ENCODE measurements at places on chromosomes 2 and 18.

DNA sequence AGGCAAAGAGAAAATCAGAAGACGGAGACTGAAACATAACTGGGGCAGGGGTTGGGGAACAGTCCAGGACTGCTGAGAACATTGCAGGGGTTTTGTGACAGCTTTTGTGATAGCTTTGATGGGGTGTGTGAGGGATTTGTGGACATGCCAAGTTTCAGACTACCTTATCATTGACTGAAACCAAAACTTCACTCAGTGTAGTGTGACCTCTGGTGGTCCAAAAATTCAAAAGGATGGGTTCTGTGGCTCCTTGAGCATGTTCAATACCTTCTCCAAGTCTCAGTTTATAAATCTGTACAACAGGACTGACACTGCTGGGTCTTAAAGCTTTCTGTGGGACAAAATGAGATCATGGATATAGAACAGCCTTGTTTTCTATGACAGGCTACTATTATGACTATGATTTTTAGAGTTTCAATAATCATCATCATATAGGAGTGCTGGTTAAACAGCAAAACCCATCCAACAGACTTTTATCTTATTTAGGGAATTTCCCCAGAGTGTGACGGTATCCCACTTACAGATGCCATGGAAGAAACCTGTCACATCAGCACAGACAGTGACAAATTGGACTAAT is 259.2 kb upstream of the SLC14A2 start:
- no peak for DNase-seq

- DNase-seq: no peak
Observed at GRCh38 chr2:67322353-67323001, 74.7 kb upstream of the ETAA1 start.

DNA sequence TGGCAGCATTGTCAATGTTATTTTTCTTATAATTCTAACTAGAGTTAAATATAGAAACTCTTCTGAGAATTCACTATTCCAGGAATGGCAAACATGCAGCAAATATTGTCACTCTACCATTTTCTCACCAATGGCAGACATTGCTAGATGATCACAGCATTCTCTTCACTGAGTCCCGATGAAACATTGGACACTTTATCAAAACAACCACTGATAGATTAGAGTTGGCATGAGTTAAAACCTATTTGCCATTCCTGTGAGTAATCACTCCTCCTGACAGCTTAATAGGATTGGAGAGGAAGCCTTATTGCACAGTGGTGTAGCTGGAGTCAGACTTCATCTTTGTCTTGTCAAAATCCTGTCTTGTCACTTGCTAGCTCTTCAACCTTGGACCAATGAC is 163.9 kb upstream of the THUMPD2 start:
- DNase-seq: no peak

- no peak for DNase-seq
Observed at GRCh38 chr2:125711075-125711474, 944.9 kb upstream of the GYPC start.

GRCh38 chr2:186422226-186422625 is 63.8 kb upstream of the ZC3H15 start:
- DNase-seq: no peak

DNA sequence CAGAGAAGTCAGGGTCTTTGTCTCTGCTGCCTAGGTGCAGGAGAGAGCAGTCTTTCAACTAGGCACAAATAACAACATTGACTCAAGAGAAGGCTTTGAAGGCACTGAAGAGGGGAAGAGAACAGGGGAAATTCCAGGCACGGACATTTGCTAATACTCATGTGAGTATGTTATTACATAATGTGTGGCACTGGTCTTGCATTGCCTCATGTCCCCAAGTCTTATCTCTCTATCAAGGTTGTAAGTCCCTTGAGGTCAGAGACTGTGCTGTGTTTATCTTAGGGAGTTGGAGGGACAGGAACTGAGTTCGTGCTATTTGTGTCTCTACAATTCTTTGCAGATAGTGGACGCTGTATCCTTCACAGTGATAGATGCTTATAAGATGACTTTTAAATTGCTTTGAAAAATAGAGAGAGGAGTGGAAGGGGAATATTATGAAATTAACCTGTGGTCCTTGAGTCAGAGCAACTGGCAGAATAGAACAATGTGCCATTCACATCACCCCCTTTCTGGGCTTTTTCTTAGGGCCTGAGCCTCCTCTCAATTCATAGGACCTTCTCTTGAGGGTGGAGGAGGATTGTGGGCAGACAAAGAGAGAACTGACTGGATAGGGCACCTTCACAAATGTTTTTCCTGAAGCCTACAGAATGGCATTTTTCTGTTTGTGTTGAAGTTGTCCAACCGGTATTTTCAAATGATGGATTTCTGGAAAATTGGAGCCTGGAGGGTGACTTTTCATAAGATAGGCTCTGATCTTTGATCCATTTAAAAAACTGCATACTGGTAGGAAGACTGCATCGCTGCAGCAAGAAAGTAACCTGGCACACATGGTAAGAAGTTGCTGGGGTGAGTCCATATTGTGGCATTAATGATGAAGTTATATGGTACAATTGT is 96.6 kb upstream of the CXCR4 start:
- no peak for DNase-seq

DNA sequence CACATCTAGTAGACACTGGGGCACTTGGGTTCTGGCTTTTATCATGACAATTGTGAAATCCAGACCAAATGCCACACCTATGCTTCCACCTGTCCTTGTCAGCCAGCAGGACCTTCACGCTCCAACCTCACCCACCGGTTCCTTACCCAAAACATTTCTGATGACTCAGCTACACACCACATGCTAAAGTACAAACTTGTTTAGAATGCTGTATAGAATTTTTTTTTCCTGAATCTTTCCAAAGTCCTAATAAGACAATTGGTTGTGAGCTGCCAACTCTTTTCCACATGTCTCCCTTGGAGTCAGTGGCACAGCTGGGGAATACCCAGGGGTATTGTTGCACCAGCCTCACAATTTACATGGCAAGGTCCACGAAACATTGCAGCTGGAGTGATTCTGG is 75.5 kb upstream of the LPIN2 start:
- DNase-seq: no peak

Measured in activated CD4-positive, alpha-beta T cell treated with anti-CD3 and anti-CD28 coated beads for 24 hours (primary cell).